Activated T-helper 2 cell treated with anti-CD3 and anti-CD28 coated beads, Interferon-gamma antibody, Interleukin-2, Interleukin-4, amounts not matched to agents 10 μg/mL and 5 μg/mL and 100 μg/mL, durations not matched to agents 14 hours and 24 hours and 36 hours (primary cell): ENCODE measurements at places on chromosomes 3 and 15. TPM values are rescaled to one million over a fixed set of nuclear protein-coding genes. Genes with fewer than 3 reads are reported as not detected.

The MEIS2 gene
- total RNA-seq, result not detected in 2 replicates

DNA sequence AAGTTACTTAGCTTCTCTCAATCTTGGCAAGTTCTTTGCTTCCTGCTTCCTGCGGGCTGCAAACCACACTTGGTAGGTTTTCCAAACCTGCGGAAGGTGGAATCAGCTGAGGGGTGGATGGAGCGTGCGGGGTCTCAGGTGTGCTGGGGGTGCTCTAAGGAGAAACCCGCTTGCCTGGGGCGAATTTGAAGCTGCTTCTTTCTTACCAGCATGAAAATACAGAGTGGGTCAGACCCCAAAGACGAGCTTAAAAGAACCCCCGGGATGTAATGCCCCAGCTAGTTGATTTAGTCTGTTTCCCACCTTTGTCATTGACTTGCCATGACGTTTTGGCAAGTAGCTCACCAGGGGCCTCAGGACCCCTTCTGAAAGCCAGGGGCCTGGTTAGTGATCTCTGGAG, 28.8 kb upstream of the CORO2B start:
- no peak for DNase-seq

- DNase-seq, result no peak
Observed at GRCh38 chr3:72798552-72799195, 49.6 kb downstream of the SHQ1 start.

DNA sequence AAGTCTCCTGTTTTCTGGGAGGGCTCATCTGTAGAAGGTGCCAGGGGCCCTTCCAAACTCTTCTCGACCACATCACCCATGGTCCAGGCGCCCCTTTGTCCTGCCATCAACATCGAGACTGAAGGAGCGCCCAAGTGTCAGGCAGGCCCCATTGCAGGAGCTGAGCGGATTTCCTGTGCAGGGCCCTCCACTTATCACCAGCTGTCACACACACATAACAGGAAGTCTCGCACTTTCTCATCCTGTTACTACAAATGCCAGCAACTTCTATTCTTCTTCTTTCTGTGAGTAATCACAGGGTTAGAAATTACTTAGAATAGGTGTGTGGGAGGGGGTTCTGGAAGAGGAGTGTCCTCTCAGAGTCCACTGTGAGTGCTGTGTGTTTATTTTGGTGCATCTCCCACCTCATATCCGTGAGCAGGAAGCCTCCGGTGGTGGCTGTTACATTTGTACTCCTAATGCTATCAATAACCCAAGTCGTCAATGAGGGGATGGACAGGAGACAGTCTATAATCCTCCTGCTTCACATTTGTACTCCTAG, at the start of gene KLHL6:
Gene KLHL6 (minus strand): TSS at position 166 of the 541 bp plus-strand sequence. CDS start 53 bp downstream, at position 113.
- DNase-seq, result peak; percentile 69

DNA sequence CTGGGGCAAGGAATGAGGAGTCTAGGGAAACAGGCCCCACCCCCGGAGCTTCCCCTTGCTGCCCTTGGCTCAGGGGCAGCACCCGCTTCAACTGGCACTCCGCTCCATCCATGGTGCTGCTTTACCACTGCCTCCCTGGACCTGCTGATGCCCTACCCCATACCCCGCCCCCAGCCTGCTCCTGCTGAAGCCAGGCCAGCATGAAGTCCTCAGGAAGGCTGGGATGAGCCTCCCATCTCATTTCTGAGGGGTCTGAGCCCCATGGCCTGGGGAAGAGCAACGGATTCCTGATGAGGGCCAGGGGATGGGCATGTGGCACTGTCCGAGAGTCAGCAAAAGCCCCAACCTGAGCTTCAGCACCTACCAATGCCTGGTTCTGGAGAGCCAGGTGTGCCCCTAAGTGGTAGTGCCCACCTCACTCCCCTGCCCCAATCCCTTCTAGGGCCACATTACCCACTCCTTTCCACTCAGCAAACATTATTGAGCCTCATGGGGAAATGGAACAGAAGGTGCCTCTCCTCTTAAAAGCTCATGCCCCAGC, 21.0 kb downstream of the SEC61A1 start:
- no peak for DNase-seq
